ENCODE measurements at places on chromosomes 2 and 18.

GRCh38 chr2:74817304-74817675, 16.6 kb upstream of the HK2 start:
- no peak for DNase-seq

DNA sequence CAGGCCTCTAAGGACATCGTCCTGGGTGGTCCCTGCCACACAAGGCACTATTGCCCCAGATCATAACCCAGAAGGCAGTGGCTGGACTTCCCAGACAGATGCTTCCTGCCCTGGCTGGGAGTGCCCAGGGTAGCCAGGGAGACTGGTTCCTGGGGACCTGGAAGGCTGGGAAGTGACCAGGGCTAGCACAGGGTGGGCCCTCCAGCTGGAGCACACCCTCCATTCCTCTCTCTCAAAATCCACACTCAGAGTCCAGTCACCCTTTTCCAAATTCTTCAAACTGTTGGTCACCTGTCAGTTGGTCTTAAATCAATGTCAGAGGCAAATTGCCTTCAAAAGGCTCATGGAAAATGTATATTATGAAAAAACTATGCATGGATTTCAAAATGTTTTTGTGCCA, 11.6 kb upstream of the TUBB6 start:
- no peak for DNase-seq

- DNase-seq, result no peak
These were observed 171.7 kb upstream of the SOX11 start for GRCh38 chr2:5520463-5520972.

DNA sequence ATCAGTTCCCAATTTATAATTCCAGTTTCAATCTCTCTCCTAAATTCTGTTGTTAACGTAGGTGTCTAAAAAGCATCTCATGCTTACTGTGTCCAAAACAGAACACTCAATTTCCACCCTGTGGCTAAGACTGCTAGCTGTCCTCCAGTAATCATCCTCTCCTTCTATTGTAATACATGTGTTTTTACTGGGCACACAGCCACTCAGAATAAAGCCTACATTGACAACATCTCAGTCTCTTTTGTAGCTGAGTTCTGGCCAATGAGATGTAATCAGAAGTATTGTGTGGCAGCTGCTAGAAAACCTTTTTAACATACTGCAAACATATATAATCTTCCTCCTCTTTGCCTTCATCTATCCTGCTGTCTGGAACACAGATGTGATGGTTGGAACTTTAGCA, 29.4 kb upstream of the TSPYL6 start:
- DNase-seq, result no peak

DNA sequence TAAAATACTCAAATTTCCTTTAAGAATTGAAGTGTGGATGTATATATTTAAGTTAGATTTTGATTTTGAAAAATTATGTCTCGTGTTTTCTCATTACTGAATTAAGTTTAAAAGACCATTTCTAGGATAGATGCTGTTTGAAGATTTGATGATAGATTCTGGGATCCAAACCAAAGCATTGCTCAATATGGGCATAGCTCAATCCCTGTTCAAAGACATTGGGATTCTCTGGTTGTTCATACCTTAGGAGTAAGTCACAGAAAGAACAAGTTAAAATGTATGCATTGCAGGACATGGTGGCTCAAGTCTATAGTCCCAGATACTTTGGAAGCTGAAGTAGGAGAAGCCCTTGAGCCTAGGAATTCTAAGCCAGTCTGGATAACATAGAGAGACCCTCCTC, 622.3 kb downstream of the ADCYAP1 start:
- DNase-seq, result no peak

DNA sequence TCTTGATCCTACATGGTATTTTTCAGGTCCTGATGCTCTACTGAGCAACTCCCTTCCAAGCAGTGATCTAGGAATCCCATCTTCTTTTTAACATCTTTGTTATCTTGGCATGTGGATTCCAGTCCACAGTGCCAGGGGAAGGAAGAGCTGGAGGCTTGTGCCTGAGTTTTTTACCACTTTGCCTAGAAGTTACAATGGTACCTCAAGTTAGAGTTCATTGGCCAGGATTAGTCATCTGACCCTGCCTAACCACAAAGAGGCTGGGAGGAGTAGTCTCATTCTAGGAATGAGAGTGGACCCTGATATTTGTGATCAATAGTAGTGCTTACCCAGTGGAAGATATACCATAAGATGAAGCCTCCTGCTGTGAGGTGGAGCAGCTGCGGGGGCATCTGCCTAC, 109.3 kb downstream of the ADCYAP1 start:
- DNase-seq, result no peak

GRCh38 chr2:24756789-24757188, 36.4 kb downstream of the PTRHD1 start:
- DNase-seq, result no peak

DNA sequence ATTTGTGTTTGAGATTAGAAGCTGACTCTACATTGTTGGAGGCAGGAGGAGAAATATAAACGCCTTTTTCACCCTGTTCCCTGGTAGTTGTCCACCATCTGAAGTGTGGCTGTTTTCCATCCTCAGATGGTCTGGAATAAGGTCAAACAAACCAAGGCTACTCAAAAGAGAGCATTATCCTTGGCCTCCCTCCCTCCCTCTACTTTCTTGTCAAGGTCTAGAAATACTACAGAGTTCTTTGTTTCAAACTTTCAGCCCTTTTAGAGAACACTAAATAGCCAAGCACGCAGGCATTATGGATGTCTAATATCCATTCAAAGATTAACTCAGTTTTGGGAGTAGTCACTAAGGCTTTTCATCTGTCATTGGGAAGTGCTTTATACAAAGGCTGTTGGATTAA, 215.8 kb upstream of the ITGA4 start:
- DNase-seq, result no peak

GRCh38 chr2:26588576-26588975, 52.6 kb downstream of the CIB4 start:
- DNase-seq, result no peak

- no peak for DNase-seq
These were observed 178.5 kb upstream of the TRIB2 start for GRCh38 chr2:12538138-12538694.

Measured in mucosa of descending colon (tissue), 3 donors.